NCI-H1694 (cell line): ENCODE measurements at places on chromosomes 4 and X.

GRCh38 chrX:120775959-120776358 lies 99.7 kb downstream of the CT47B1 start:
- DNase-seq, result no peak

- DNase-seq, result no peak
These were observed 73.3 kb upstream of the ZDHHC15 start for GRCh38 chrX:75596178-75596577.

DNA sequence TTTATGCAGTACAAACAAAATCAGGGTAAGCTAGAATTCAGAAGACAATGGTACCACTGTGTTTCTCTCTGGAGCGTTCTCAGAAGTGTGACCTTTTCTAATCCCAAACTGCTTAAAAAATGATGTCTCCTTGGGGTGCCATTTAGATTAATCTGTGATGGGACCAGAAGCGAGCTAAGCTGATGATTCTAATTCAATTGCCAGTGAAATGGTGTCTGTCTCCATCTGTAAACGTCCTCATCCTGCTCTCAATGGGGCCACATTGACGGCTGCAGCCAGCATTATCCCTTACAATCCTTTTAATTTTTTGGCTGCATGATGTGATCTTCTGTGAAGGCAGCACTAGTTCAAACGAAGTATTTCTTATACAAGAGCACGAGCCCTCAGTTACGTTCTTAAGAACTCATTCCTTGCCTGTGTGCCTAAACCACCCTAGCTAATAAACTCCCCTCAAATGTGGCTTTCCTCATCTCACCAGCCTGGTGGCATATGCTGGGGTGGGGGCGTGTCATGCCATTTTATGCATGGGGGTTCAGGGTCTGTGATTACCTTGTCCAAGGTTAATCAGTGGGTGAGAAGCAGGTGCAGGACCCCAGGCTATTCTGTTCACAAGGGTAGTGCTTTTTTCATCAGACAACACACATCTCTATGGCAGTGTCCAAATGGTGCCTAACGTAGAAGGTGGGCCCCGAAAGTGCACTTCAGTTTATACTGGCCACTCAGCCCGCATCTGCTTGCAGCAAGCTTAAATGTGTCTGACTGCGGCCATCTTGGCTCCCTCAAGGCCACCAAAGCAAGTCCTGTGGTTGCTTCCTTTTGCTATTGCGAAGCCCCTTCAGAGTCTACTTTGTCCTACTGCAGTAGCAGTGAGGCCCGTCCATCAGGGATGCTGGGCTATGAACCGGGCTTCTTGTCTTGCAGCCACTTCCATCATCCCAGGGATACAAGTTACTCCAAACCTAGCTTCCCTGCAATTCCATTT lies 45.7 kb upstream of the SLC2A9 start:
- no peak for DNase-seq

GRCh38 chr4:150251752-150252190 lies 173.5 kb downstream of the DCLK2 start:
- DNase-seq, result no peak

DNA sequence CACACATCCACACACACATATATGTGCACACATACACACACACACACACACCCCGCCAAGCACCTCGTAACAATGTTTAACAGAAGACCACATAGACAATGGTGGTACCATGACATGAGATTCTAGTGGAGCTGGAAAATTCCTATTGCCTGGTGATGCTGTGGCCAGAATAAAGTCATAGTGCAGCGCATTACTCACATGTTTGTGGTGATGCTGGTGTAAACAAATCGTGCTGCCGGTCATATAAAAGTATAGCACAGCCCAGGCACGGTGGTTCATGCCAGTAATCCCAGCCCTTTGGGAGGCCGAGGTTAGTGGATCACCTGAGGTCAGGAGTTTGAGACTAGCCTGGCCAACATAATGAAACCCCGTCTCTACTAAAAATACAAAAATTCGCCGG lies 275.2 kb downstream of the TRIML1 start:
- DNase-seq, result no peak

- no peak for DNase-seq
These were observed 110.4 kb downstream of the RPA4 start for GRCh38 chrX:96994093-96994492.

- DNase-seq, result no peak
These were observed 179.8 kb downstream of the SCFD2 start for GRCh38 chr4:53185869-53186585.

DNA sequence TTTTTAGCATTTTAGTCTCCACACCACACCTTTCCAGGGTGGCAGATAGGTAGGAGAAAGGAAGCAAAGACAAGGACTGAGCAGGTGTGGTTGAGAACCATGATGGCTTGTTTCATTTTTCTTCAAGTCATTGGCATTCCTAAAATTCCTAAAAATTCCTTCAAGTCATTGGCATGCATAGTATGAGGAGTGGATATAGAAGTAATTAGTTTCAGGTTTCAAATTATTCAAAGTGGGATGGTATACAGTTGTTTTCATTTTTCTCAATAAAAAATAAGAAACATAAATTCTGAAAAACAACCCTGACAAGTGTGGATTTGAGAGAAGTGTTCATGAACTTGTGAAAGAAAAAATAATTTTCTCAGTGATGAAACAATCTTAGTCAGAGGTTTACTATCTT lies 22.3 kb upstream of the HERC3 start:
- DNase-seq, result no peak

DNA sequence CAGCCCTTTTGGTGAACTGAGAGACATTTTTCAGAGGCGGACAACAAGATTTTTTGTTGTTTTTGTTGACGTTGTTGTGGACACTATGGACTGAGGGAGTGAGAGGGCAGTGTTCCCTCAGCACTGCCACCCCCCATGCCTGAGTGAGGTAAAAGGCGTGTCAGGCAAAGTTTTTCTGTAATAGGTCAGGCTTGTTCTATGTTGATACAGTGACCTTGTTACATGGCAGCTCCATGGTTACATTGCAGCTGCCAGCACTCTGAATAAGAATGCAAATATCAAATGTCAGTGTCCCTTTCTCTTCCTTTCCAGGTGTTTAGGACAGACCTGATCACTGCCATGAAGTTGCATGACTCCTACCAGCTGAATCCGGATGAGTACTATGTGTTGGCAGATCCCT lies 36.6 kb downstream of the JADE1 start:
- no peak for DNase-seq

GRCh38 chr4:108831886-108832285 lies 69.0 kb upstream of the ETNPPL start:
- DNase-seq, result no peak

DNA sequence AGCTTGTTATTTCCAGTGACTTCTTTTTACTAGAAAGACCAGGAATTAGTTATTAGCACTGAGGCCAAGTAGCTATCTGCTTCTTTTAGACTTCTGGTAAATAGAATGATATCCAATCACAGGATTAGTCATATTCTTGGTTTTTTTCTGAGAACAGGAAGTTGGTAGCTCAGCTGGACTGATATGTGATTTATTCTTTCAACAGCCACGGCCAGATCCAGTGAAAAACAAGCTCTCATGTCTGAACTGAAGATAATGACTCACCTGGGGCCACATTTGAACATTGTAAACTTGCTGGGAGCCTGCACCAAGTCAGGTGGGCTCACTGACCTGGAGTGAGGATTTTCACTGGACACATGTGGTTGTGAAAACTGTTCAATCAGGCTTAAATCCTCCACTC lies 48.6 kb downstream of the PDGFRA start:
- DNase-seq, result no peak

DNA sequence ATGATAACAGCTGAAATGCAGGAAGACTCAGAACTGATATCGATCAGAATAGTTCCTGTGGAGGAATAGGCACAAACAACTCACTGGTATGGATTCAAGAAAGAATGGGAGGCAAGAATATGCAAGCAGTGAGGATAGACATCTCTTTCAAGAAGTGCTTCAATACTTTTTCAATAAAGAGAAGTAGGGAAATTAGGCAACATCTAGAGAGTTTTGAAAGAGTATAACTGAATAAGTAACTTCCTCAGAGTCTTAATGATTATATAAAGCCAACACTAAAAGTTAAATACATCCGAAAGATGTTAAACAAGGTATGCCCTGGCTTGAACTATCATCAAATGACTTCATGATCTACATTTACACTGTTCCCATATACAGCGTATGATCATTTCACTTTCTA lies 1443.0 kb downstream of the PCDH7 start:
- DNase-seq, result no peak

DNA sequence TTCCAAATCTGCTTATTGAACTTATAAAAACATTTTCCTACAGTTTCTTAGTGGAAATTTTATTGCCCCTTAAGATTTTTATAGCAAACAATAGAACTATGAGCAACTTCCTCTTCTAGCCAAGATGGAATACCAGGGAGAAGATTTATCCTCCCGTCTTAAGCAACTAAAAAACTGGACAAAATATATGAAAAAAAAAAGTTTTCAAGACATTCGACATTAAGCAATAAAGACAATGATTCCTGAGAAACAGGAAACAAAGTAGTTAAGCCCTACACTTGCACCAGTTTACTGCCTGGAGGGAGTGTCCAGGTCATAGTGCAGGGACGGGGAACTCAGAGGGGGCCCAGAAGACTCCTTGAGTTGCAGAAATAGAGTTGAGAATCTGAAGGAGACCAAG lies 516.1 kb upstream of the DIPK2B start:
- DNase-seq, result no peak

DNA sequence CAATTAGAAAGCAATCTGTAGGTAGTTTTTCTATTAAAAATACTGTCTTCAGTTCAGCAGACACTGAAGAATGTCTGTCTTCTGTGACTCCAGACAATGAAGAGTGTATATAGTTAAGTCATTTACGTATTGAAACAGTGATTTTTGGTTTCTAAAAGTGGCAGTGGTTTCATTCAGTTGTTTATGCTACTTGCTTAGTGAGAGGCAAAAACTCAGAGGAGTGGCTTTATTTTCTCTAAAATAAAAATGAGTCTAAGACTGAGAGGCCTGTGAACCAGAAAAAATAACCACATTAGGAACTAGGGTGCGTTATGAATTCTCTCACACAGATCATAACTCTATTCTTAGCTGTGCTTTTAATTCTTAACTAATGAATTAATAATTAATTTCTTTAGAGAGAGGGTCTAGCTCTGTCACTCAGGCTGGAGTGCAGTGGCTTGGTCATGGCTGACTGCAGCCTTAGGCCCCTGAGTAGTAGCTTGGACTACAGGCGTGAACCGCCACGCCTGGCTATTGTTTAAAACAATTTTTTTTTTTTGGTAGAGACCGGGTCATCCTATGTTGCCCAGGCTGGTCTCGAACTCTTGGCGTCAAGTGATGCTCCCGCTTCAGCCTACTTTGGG lies 31.4 kb downstream of the FREM3 start:
- DNase-seq, result no peak

- DNase-seq, result no peak
These were observed 213.5 kb downstream of the VEGFC start for GRCh38 chr4:176579226-176579625.

- DNase-seq, result no peak
These were observed 8.5 kb downstream of the SMS start for GRCh38 chrX:21948897-21949578.

DNA sequence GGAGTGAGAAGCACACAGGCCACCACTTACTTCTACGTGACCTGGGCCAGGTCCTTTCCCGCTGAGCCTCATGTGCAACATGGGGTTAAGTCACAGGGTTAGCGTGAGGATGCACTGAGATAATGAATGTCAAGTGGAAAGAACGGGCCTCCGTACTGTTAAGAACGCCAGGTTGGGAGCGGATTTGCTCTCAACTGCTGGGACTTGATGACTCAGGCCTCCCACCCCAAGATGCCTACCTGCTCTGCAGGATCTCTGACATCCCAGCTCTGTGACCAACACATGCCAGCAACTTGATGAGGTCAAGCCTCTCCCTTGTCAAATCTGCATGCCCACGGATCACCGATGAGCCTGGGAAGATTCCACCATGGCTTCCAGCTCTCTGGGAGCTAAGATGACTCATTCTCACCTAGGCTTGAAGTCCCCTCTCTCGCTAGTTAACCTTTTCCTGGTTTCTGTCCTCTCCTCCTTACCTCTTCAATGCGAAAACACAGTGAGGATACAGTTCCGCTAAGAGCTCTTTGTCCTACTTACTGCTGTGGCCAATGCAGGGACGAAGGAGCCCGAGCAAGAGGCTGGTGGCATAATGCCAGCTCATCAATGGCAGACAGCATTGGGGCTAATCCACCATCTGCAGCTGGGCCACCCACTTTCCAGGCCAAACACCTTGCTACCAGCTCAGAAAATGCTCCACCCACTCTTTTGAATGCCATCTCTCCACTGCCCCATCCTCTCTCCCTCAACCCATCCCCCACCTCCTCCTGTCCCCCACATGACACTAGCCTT lies 67.6 kb downstream of the PJA1 start:
- DNase-seq, result no peak

DNA sequence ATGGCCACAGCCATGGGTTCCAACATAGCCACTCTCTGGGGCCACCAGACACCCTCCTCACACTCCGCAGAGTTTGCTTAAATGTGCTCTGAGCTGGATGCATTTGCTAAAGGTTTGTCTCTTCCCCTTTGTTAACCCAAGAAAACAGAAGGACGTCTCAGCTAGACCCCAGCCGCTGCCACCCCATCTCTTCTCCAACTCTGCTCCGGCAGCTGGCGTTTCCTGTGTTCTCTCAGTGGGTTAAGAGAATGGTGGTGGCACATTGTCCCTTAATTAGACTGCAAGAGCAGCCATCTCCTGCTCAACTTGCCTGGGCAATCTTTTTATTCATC lies 43.7 kb upstream of the FAM9C start:
- DNase-seq, result no peak

GRCh38 chr4:183124865-183125264 lies 25.8 kb downstream of the WWC2 start:
- no peak for DNase-seq

DNA sequence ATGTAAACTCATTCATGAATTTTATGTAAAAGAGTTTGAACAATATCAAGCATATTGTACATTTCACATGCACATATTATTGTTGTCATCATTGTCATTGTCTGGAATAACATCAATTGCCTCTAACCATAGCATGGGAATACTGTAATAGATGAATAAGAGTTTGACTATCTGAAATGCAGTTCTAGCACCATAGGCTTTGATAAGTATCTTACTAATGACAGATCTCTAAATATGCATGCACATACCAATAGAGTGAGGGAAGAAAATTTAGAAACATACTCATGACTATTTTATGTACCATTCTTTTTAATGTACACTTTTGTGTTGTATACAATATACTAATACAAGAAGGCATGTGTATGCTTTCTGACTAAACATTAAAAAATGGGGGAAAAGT lies 161.6 kb upstream of the SPRY1 start:
- no peak for DNase-seq

DNA sequence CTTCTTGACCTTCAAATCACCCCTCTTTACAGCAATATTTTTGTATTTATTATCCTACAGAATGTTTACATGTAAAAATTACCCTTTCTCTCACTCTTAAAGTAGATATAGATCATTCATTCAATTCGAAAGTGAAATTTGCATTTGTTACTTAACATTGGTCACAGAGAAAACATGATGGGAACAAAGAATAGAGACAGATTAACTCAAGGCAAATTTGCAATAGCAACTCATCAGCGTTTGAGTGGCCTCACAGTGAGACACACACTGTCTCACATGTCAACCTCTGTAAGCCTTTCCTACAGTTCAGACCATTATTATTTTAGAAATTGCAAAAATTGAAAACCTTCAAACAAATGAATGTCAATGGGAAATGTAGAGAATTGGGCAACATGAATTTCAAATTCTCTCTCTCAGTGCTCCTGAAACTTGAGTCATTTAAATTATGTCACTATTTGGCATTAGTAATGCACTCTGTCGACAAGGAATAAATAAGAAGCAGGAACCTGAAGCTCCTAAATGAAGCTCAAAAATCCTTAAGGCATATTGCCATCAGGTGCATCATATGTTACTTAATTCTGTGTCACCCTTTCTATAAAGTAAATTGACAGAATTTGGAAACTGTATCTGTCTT lies 148.3 kb upstream of the ANXA10 start:
- no peak for DNase-seq

GRCh38 chr4:1609901-1610790 lies 74.0 kb downstream of the FAM53A start:
- DNase-seq, result no peak
